Erythroblast (primary cell): ENCODE measurements at places on chromosomes 1 and 21.

- DNase-seq, result no peak
These were observed 1.1 kb downstream of the LUZP1 start for GRCh38 chr1:23167353-23168078.

GRCh38 chr1:218874313-218874712 is 299.4 kb upstream of the LYPLAL1 start:
- DNase-seq, result no peak

GRCh38 chr1:64865105-64865757 is 101.1 kb downstream of the JAK1 start:
- DNase-seq, result no peak

GRCh38 chr1:75501577-75502295 is 109.2 kb downstream of the SLC44A5 start:
- DNase-seq, result no peak

- DNase-seq, result peak; percentile 59
These were observed 513 bp downstream of the GTF2B start for GRCh38 chr1:88890791-88891317.

DNA sequence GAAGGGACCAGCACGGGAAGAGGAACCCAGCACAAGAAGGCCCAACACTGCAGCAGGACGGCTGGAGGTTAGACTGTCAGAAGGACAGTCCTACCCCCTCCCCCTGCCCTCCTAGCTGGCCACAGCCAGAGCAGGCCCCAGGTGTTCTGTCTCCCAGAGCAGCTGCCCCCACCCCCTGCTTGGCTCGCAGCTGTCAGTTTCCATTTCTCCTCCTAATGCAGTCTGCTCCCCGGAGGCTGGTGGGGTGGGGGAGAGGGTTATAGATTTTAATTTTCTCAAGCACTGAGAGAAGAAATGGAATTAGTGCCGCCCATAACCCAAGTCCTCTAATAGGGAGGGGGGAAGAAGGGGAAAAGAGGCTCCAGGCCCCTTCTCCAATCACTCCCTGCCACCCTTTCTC is 13.0 kb upstream of the PEAR1 start:
- no peak for DNase-seq

- no peak for DNase-seq
These were observed 20.4 kb downstream of the CCT8 start for GRCh38 chr21:29053011-29053553.

- no peak for DNase-seq
These were observed 24.0 kb upstream of the DIRAS3 start for GRCh38 chr1:68074472-68074871.

DNA sequence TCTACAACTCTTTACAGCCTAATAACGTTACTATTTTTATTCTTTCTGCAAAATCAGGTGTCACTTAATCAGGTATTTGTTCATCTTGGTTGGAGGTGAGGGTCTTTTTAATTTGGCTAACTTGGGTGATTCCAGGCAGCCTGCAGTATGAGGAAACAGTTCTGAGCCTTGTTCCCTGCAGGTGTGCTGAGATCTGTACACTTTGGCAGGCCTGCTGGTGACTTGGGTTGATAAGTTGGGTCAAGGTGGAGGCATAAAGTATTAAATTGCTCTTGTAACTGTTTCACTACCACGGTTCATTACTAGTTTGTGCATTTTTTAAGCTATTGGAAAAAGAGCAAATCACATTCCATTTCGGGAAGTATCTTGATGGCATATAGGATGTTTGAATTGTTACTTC is 10.0 kb downstream of the MAP3K21 start:
- DNase-seq, result no peak

- DNase-seq, result no peak
These were observed 117.5 kb downstream of the FOXD2 start for GRCh38 chr1:47555306-47555705.

DNA sequence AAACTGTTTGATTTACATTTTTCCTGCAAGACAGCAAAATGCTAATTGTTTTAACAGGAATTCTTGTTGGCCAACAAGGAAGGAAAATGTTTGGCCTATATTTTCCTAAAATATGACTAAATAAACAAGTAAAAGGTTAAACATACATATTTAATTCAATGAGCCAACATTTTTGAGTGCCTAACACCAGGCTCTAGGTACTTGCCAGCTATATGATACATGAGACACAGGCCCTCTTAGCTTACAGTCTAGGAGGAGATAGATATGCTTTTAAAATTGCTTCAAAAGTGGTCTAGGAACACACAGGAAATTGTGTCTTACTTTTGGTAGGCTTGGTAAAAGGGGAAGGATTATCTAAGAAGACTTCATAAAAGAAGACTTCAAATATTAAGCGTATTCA is 50.9 kb downstream of the PIGK start:
- DNase-seq, result no peak

GRCh38 chr1:161737625-161738024 is 12.0 kb upstream of the DUSP12 start:
- DNase-seq, result no peak

DNA sequence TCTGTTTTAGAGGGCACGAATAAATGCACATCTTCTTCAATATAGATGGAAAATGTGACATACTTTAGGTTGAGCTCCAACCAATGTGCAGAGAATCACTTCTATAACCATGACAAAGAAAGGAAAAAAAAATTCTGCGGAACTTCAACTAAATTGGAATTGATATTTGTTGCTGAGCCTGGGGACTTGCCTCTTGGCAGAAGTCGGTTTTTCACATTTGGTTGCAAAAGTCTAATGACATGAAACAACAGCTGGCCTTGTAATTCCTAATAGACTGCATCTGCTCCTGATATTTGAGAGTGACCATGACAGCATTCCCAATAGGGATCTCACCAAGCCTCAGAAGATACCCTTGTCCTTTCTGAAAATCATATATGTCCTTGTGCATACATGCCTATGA is 112.8 kb downstream of the PRRX1 start:
- no peak for DNase-seq

DNA sequence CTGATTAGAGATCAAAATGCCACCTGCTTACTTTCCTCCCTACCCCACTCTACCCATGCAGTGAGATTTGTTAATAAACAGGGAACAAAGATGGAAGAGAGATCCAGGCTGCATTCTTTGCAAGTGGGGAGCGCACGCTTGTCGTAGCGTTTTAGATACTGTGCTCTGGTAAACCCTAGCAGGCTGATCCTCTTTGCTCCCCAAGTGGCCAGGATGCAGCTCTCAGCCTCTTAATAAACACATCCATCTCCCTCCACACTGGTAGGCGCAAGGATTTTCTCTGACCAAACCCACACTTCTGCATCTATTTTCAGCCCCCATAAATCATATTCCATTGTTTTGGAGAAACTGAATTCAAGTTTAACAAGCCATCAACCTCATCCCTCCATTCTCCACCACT is 2.9 kb downstream of the PGBD5 start:
- no peak for DNase-seq

DNA sequence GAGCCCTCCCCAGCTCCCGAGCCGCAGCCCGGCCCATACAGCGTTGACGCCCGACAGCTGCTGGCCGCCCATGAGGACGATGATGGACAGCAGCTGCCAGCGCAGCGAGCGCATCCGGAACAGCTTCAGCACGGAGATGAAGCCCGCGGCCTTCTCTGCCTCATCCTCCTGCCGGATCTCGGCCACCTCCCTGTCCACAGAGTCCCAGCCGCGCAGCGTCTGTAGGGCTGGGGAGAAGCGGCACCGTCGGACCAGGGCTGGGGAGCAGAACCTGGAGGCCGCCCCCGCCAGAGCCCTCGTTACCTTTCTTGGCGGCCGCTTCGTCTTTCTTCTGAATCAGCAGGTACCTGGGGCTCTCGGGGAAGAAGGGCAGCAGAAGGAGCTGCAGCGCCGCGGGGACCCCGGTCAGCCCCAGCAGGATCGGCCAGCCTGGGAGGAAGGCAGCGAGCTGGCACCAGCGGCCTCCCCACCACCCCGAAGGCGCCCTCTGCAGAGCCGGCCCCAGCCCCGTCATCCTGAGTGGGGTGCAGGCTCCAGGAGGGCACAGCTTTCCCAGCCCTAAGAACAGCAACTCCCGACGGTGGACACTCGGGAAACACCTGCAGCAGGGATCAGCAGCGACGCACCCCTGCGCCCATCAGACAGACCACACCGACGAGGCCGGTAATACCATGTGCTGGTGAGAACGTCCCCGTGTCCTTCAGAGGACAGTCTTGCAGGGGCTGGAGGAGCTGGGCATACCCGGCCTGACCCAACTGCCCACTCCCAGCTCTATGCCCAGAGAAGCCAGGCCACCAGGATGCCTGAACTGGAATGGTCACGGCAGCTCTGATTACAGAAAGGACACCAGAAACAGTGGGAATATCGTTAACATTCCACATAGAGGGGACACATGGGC is 13.8 kb upstream of the SLC2A7 start:
- no peak for DNase-seq

DNA sequence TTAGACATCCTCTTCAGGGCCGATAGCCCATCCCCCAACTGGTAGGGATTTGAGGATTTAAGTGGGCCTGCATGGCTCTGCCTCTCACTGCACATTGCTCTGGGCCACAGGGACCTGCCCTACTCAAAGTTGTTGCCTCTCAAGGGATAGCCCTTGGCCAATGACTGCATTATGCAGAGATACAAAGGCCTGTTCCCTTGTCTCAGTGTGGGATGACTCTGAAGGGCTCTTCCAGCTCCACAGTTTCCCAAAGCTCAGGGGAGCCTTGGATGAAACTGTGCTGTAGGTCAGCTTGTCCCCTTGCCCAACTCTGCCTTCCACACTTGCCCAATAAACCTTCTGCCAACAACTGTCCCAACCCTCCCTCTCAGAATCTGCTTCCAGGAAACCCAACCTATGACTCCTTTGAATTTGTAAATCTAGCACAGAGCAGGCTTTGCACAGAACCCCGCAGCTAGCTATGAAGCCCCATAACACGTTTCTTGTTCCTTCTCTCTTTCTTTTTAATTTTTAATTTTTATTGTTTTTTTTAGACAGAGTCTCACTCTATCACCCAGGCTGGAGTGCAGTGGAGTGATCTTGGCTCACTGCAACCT is 42.5 kb downstream of the SLC9C2 start:
- no peak for DNase-seq

DNA sequence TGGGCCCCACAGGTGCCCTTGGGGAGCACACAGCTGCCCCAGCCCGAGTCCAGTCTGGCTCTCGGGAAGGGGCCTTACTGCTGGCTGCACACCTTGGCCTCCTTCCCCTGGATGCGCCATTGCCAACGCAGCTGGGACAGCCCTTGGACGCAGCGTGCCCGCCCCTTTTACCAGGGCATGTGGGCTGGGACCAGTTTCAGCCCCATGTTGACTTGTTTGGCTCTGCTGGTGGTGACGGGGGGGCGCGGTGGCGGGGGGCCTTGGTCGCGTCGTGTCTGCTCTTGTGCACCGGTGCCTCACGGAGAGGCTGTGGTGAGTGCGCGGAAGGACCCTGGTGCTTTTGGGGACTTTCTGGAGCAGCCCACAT is 19.6 kb downstream of the SKI start:
- no peak for DNase-seq

- DNase-seq, result no peak
These were observed 64.4 kb downstream of the MAP3K7CL start for GRCh38 chr21:29194847-29195246.
